ENCODE measurements at places on chromosomes 6 and 20.

- peak; percentile 56 for DNase-seq
Measured at GRCh38 chr6:11194356-11195218, 37.9 kb downstream of the NEDD9 start.

- no peak for DNase-seq
Measured at GRCh38 chr6:70176842-70177550, 125.9 kb downstream of the COL9A1 start.

DNA sequence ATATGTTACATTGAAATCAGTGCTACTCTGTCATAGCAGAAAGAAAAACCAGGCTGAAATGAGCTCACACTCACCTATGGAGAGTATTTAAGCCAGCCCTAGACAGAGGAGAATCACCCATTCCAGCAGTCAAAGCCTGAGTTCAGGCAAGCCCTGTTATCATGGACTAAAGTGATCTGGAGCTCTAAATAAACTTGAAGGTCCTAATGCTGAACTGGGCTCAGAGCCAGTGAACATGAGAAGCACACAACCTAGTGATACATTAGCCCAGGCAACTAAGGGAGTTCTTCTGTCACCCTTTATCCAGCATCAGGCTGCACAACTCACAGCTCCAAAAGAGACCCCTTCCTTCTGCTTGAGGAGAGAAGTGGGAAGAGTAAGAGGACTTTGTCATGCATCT lies 425.0 kb downstream of the COL12A1 start:
- no peak for DNase-seq

- no peak for DNase-seq
Measured at GRCh38 chr6:53159558-53159957, 10.9 kb upstream of the GCM1 start.

DNA sequence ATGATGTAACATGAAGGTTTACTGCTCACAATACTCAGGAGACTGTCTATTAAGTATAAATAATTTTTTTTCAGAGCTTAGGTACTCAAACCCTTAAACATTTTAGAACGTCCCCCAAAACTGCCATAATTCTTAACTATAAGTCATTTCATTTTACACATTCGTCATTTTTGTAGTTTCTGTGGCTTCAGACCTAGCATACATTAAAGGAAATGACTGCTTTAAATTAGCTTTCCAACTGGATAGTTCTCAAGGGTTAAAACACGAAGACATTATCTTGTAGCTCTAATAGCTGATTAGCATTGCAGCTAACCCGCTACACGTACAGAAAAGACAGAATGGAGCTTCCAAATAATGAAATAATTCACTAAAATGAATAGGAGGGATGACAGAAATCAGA lies 24.9 kb upstream of the PLN start:
- no peak for DNase-seq

DNA sequence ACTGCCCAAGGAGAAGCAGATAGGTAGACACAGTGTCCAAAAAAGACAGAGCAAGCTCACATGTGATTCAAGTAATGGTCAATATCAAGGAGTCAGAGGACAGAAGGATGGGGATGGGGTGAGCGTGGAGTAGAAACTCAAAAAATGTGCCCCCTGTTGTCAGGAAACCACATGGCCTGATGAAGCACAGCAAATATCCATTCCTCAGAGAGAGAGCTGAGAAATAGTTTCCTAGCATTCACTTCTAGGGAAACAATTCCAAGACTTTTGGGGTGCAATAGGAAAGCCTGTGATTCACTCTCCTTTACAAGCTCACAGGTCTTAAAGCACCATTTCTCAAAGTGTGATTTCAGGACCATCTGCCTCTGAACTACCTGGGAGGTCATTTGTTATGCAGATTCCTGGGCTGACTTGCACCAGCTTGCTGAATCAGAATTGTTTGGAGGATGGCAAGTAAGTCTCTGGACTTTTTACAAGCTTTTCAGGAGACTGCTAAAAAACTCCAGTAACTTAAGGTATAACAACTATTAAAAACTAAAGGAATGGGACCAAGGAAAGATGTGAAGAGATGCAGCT lies 432.8 kb downstream of the HDGFL1 start:
- DNase-seq: no peak

DNA sequence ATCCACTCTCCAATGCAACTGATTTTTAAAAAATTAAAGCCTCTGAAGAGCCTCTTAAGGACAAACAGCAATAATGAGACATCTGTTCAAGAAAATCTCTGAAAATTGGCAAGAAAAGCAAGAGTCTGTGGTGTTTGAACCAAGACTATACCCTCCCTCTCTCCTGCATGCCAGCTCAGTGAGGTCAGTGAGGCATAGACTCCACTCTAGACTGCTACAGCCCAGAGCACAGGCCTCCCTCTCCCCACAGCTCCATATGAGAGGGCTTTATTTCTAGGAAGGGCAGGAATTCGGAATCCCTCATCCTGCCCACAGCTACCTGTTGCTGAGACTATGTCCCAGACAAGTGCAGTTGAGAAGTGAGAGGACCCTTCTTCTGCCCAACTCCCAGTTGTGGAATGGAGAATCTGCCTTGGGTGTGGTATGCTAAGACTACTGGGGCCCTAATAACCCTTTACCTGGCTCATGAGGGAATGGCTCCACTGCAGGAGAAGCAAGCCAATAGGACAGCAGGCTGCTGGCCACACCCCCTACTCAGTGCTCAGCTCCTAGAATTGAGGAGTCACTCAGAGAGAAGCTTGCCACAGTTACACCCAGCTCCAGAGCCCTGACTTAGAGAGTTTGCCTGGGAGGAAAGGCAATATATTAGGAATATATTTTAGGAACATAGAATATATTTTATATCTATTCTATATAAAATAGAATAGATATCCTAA lies 22.7 kb upstream of the HLA-DQA1 start:
- no peak for DNase-seq

DNA sequence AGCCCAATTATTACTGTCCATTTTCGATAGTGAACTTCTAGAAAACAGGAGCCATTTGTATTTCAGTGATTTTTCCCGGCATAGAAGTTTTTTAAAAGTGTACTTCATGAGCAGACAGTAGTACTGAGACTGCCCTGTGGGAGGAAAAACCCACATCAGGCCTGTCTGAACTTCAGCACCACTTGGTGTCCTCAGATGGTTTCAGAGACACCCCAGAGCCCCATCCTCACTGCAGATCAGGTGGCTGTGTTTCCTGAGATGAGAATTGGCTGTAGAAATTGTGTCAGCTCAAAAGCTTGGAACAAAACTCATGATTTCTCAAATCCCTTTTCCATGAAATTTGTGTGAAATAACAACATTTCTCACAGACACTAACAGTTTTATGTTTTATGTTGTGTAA lies 110.0 kb upstream of the RIN2 start:
- no peak for DNase-seq

DNA sequence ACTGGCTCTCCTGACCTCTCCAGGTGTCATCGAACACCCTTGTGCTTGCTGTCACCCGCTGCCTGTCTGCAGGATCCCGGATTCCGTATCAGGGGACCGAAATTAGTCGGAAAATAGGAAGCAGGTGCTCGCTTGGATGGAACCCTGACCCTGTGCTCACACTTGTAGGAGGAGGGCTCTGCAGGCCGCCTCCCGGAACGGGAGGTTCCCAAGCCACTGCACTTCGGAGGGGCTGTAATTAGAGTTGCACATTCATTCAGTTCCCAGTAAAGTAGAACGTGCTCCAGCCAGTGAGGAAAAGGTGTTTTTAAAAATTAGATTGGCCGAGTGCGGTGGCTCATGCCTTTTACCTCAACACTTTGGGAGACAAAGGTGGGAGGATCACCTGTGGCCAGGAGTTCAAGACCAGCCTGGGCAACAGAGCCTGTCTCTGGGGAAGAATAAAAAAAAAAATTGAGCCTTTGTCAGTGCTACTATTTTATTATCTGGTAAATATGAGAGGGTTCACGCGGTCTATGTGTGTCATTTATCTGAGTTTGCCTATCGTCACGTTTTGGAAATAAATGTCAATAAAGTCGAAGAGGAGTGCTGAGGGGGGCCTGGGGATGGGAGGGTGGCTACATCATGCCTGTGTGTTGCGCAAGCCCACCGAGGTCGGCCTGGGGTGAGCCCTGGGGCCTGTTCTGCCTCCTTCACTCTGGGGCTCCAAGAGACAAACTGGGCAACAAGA lies 1.5 kb upstream of the GMEB2 start:
- DNase-seq: no peak

- DNase-seq: peak; percentile 54
Measured at GRCh38 chr6:107730106-107730505, 94.0 kb downstream of the SCML4 start.

Measured in vagina (tissue), 2 donors.